ENCODE measurements at places on chromosomes 1 and 21. TPM values are rescaled to one million over a fixed set of nuclear protein-coding genes. Genes with fewer than 3 reads are reported as not detected.

DNA sequence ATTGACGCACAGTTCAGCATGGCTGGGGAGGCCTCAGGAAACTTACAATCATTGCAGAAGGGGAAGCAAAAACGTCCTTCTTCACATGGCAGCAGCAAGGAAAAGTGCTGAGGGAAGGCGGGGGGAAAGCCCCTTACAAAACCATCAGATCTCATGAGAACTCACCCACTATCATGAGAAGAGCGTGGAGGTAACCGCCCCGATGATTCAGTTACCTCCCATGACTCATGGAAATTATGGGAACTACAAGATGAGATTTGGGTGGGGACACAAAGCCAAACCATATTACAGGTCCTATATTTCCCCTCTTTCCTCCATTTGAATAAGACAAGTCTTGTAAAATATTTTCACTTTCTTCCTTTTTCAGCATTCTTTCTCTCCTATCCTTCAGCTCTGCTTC lies 7.7 kb upstream of the TTLL7 start:
- no peaks in the 10 kb centered on the region for H3K4me1 ChIP-seq
- H3K27ac ChIP-seq, result no peak overlapping the region
- DNase-seq, result no peak

DNA sequence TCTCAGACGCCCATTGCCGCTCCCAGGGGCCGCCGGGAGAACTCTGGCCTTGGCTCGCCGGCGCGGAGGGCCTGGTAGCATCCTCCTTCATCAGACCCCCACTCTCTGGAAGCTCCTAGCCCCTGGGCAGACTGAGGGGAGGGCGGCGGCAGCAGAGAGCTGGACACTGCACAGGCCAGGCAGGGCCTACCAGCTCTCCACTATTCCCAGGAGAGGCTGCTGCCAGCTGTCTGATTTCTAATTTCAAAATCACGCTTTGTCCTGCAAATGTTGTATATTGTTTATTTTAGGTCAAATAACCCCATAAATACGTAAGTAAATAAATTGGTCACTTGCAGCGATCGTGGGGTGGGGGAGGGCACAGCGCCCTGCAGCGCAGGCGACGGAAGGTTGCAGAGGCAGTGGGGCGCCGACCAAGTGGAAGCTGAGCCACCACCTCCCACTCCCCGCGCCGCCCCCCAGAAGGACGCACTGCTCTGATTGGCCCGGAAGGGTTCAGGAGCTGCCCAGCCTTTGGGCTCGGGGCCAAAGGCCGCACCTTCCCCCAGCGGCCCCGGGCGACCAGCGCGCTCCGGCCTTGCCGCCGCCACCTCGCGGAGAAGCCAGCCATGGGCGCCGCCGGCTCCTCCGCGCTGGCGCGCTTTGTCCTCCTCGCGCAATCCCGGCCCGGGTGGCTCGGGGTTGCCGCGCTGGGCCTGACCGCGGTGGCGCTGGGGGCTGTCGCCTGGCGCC lies at the start of gene MTARC1:
MTARC1 (plus strand) TSS at position 577 of the 732 bp plus-strand sequence; CDS start at position 609, 32 bp downstream.
- peak; percentile 86 for DNase-seq
- peaks cover 57% of the 10 kb centered on the region for H3K4me1 ChIP-seq
- H3K4me3 ChIP-seq, result peak within 1 kb of the TSS; percentile 67
- peak within 1 kb of the TSS; percentile 92 for H3K27ac ChIP-seq
- H3K36me3 ChIP-seq, result peaks cover 14% of the 10 kb centered on the region

DNA sequence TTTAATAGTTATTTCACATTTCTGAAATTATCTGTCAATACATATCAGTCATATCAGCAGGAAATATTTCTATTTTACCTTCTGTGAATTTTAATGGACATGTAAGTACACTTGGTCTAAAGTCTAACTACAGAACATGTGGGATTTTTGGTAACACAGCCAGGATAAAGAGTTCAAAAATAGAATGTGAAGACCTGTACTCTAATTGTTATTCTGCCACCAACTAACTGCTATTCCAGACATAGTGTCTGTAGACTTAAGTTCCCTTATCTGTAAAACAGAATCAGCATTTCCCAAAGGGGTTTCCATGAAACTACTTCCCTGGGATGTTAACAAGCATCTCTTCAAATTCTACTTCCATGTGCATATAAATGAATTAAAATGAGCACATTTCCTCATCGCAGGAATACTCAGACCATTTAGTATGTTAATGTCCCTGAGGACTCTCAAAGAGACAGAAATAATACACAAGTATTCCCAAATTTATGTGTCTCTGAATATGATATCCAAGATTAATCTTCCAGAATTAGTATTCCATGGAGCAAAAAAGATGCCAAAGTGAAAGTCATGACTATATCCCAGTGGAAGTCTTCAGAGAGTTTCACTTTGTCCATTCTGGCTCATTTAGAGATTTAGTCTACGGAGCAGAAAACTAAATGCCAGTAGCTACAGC lies 325.6 kb downstream of the NEGR1 start:
- H3K4me3 ChIP-seq, result no peak overlapping the region
- no peaks in the 10 kb centered on the region for H3K36me3 ChIP-seq

KRTAP7-1 gene
- total RNA-seq, result not detected
